ENCODE measurements at places on chromosomes 2 and 18.

GRCh38 chr2:223315813-223316212 lies 263.8 kb downstream of the KCNE4 start:
- DNase-seq, result no peak

DNA sequence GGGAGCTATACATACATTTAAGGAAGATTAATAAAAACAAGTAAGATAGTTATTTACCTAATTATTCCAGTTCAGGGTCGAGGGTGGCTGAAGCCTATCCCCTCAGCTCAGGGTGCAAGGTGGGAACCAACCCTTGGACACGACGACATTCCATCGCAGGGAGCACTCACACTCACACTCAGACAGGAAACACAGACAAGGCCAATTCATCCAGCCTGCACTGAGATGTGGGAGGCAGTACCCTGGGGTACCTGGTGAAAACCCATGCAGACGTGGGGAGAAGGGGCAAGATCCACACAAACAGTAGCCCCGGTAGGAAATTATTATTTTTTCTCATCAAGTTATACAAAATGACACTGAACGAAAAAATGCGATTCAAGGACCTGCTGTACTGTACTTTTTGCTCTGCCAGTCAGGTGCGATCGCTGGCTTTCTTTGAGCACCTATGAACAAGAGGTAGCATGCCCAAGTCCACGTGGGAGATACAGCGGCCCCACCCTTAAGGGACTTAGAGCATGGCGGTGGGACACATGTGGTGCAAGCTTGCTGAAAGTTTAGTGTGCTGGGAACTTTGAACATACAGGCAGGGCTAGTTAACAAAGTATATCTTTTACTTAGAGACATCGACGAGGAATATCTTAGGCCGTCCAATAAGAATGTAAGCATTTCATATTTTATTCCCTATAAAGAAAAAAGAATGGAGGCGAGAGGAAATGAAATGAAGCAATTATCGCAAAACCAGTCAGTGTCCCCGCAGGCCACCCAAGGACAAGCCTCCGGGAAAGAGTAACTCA lies 624 bp downstream of the METTL8 start:
- DNase-seq, result no peak

- DNase-seq, result no peak
These were observed 41.8 kb downstream of the LTBP1 start for GRCh38 chr2:32988525-32988924.

DNA sequence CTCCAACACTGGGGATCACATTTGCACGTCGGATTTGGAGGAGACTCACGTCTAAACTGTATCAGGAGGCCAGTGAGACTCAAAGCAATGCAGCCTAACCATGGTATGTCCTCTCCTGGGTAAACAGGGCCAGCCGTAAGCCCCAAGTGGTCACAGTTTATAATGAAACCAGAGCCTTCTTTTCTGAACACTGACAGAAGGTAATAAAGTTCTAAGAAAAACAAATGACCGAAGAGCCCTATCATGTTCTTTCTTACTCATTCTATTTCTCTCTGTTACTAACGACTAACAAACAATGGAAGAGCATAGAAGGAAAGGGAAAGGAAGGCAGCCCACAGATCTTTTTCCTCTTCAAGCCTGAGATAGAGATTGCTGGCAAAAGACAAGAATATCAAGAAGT lies 796.8 kb upstream of the SOX11 start:
- DNase-seq, result no peak

- no peak for DNase-seq
These were observed 104.0 kb downstream of the DNER start for GRCh38 chr2:229610333-229610732.

GRCh38 chr2:133523406-133523805 lies 44.9 kb downstream of the NCKAP5 start:
- no peak for DNase-seq

GRCh38 chr18:71442731-71443141 lies 1101.4 kb downstream of the CBLN2 start:
- DNase-seq, result peak; percentile 15

DNA sequence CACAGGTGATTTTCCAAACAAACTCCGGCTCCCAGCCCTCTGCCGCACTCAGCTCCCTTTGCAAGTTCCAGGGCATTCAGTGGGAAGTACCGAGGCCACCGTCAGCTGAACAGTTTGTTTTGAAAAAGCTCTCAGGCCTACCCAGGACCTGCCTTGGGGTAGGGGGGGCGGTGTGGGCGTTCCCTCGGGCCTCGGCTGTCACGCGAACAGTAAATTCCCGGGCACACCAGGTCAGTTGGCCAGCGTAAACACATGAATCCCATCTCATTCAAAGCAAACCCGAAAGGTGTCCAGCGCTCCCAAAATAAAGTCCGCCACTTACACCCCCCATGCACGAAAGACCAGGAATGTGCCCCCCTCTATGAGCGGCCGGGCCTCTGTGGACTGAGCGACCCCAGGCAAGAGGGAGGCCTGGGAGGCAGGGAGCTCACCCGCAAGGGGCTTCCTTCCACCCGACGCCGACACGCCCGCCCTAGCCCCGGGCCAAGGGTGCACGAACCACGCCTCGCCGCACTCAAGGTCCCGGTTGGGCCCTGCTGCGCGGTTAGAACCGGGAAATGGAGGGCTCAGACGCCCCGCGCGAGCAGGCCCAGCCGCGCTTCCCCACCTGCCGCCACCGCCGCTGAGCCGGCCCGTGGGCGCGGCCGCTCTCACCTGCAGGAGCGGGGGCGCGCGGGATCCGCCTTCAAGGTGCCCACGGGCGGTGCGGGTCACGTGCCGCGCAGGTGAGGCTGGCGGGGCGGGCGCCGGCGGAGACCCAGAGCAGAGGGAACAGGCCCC lies at the start of gene WDSUB1:
Gene WDSUB1, minus strand, starts transcription at position 775 of the 780 bp plus-strand sequence. CDS start 3,634 bp downstream, outside the sequence.
- no peak for DNase-seq

GRCh38 chr2:133777574-133777960 lies 209.3 kb upstream of the NCKAP5 start:
- DNase-seq, result no peak

DNA sequence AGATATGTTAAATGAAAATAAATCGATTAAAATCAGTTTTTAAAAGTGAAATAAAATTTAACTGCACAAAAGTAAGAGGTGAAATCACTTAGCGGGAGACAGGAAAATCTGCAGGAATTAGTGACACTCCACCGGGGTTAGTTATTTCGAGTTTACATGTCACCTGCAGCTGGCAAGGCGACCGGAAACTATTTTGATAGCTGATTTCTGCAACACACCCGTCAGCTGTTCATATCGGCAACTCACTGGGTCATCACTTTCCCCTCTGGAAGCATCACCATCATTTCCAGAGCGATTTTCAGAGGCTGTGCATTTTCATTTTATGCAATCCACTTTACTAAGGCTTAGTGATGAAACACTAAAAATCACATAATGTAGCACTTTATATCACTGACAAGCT lies 52.9 kb downstream of the PXDN start:
- DNase-seq, result no peak

- DNase-seq, result no peak
These were observed 480.0 kb upstream of the SYT4 start for GRCh38 chr18:43757273-43757672.

DNA sequence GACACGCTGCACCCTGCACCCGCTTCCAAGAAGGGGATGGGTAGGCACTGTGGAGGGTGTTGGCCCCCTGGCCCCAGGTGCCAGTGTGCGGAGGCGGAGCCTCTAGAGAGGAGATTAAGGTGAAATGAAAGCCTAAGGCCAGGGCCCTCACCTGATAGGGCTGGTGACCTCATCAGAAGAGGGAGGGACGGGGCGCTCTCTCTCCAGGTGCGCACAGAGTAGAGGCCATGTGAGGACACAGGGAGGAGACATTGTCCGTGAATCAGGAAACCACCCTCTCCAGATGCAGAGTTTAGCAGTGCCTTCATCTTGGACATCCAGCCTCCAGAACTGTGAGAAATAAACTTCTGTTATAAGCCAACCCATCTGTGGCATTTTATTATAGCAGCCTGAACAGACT lies 62.3 kb downstream of the PSMG2 start:
- DNase-seq, result no peak

DNA sequence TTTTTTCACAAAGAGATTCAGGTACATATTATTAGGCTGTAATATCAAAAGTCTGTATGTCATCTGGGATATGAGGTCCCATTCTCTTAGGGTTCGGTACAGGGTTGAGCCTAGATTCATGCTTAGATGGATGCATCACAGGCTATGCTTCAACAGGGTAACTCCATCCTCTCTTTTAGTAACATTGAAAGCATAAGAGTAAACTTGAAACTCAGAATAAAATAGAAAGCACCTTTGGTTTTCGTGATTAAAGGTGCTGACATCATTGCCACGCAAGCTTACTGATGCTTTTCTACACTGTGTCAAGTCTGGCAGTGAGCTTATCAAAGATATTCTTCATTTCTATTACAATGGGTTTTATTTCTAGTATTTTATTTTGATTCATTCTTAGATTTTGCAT lies 419.1 kb upstream of the DSEL start:
- DNase-seq, result no peak

- no peak for DNase-seq
These were observed 60.6 kb downstream of the RNF144A start for GRCh38 chr2:6977786-6978185.

GRCh38 chr2:61460163-61460562 lies 10.7 kb downstream of the USP34 start:
- DNase-seq, result no peak

DNA sequence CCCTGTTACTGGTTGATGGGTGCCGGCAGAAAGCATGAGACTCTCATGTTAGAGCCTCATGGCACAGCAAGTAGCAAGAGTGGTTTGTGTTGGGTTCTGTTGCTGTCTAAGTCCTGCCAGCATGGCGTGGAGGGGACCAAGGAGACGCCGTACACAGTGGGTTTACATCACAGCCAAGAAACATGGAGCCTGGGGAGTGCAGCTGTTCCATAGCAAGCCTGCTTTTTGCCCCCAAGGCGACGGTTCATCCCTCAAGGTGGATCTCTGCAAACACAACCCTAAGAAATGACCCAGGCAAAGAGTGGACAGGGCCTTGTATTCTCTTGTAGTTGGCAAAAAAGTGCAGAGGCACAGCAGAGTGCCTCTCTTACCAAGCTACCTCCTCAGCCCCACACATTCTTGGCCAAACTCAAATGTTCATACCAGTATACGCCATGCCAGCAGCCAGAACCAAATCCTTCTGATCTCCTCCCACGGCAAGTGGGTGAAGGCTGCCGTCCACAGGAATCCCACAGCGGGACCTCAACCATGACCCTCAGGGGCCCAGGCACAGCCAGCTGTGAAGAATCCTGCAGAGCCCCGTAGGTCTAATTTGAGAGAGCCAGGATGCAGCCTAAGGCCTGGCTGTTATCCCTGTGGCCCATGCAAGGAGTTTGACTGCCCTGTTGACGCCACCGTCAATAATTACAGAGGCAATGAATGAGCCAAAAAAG lies 19.0 kb downstream of the SNED1 start:
- no peak for DNase-seq

DNA sequence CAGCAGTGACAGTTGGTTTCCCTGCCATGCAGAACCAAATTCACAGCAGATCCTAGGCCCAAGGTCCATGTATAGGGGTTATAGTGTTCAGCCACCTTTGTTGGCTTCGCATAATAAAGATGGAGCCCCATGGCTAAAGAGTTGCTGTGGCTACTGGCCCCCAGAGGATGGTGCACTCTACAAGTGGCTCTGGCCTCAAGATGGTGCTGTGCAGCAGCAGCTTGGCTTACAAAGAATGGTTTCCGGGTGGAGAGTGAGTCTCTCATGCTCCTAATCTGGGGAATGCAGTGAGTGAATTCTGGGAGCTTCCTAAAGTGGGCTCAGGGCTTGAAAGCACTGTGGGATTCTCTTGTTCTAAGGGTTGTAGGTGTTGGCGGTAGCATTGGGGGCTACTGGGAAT lies 1199.7 kb downstream of the CNTNAP5 start:
- no peak for DNase-seq

- no peak for DNase-seq
These were observed 109.5 kb downstream of the LOXHD1 start for GRCh38 chr18:46547520-46547919.

- no peak for DNase-seq
These were observed 37.1 kb downstream of the LCLAT1 start for GRCh38 chr2:30484145-30484544.

- DNase-seq, result no peak
These were observed 18.9 kb downstream of the NCAPH start for GRCh38 chr2:96354492-96354891.
